SHP77 (cell line): ENCODE measurements at places on chromosomes 6 and 20.

DNA sequence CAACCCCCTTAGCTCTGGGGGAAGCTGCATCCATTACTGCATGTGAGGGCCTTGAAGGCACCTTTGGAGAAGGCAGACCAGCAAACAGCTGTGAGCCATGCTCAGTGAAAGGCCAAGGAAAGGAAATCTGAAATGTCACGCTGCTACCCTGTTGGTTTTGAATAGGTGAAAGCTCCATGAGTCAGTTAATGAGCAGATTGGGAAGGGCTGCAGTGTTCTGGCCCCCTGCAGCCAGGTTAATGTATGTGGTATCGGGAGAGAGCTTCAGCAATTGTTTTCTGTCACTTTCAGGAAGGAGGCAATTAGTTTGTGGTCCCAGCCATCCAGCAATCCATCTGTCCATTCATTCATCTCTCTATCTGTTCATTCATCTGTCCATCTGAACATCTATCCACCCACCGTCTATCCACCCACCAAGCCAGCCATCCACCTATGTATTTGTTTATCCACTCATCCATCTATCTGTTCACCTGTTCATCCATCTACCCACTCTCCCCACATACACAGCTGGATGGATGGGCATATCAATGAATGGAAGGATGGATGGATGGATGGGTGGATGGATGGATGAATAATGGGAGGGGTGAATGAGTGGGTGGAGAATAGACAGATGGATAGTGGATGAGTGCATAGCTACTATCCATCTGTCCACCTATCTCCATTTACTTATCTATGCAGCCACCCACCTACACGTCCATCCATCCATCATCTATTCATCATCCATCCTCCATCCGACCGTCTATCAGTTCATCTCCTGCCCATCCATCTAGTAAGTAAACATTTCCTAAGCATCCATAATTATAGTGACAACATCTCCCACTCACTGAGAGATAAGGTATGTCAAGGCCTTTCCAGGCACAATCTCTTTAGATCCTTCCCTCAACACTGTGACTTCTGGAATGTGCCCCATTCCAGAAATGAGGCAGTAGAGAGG is 16.0 kb downstream of the PCK1 start:
- DNase-seq: no peak

DNA sequence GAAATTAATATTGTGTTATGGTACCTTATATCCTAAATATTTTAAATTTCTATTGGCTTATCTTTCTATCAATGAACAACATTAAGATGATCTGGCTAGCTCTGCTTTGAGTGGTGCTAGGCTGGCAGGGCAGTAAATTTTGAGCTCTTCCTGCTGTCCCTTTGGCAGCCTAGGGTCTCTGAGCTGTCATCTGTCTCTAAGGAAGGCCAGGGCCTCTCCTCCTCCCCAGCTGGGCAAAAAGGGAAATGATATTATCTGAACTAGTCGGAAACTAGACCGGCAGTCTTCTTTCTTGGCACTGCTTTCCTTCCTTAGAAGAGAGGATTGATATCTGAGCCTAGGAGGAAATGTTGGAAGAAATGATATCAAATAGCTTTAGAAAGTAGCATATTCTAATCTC is 176.7 kb upstream of the BTBD3 start:
- no peak for DNase-seq

DNA sequence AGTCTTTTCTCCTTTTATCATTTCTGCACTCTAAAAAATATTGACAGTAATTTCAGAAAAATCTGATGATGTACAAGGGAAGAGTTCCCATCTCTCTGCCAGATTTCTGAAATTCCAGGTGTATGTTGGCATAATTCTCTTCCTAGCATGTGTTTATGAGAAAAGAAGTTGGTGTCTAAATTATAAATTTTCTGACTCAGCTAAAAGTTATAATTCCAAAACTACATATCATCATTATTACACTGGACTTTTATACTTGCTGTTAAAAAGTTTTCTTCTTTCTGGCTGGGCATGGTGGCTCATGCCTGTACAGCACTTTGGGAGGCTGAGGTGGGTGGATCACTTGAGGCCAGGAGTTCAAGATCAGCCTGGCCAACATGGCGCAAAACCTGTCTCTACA is 135.7 kb upstream of the SAMD5 start:
- no peak for DNase-seq

- DNase-seq: no peak
These were observed 72.2 kb upstream of the PTCHD4 start for GRCh38 chr6:48183178-48183577.

DNA sequence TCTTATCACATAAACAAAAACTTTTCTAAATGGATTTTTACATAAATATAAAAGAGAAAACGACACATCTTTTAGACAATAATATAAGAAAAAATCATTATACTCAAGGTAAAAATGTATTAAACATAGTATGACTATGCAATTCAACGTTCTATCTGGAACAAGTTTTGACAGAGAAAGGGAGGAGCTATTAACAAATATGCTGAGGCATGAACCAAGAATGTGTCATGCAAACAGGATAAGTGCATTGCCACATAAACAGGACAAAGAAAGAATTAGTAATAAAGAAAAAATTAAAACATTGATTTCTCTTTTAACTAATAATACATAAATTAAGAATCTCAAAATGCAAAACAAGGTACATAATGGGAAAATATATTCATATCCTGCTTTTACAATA is 1353.4 kb upstream of the GJE1 start:
- no peak for DNase-seq

GRCh38 chr20:51579137-51579536 is 36.6 kb upstream of the NFATC2 start:
- no peak for DNase-seq

DNA sequence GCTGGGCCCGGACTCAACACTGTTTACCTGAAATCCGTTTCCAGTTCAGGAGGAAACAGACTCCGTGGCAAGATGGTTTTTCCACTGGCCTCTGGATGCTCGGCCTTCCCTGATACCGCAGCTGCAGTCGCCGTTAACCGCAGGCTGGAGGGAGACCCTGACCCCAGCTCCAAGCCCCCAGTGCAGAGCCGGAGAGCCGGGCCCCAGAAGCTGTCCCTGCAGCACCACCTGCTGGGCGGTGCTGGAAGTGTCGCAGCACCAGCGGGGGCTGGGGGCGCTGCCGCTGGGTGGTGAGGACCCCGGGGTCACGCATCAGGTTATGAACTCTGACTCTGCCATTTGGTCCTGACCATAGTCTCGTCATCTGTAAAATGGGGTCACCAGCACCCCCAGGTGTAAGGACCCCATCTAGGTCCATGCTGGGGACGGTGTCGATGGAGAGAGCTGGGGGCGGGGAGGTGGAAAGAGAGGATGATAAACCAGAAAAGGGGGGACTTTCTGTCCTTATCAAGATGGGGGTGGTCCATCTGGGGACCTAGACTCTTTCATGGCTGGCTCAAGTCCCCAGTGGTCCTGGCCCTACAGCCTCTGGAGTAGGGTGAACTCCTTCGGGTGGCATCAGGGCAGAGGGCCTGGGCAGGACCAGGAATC is 20.8 kb upstream of the CHRNA4 start:
- DNase-seq: no peak

- no peak for DNase-seq
These were observed 77.3 kb downstream of the DACT2 start for GRCh38 chr6:168242111-168242939.

GRCh38 chr6:52053038-52053695 is 34.2 kb downstream of the PKHD1 start:
- DNase-seq: no peak

DNA sequence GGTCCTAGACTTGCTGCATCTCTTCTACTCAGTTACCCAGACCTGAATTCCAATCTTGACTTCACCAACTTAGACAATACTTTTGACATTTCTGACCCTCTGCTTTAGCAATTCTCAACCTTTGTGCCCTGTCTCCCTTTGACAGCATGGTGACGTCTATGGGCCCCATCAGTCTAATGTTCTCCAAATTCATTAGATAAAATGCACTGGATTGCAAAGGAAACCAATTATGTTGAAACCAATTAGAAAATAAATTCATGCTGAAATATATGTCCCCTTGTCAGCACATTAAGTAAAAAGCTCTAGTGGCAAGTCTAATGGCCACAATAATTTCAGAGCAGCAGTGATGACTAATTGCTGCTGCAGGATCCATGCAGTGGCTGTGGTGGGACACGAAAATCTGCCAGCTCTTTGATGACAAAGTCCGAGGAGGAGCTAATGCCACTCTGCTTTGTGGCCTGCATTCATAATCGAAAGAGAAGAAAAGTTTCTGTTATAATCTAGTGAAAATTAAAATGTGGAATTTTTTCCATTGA is 64.0 kb downstream of the BFSP1 start:
- DNase-seq: no peak

DNA sequence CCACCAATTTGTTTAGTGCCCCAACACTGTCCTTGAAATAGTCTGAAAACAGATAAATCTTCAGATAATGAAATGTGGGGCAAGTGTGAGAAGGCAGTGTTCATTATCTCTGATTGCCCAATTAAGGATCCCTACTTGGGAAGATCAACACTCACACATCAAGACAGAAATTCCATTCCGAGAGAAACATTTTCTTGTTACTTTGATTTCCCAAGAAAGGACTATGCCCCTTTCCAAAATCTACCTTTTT is 16.2 kb downstream of the HMGN4 start:
- DNase-seq: no peak

GRCh38 chr6:45192556-45192955 is 135.6 kb upstream of the RUNX2 start:
- no peak for DNase-seq

- no peak for DNase-seq
These were observed 193.2 kb upstream of the MYLIP start for GRCh38 chr6:15935661-15936060.

DNA sequence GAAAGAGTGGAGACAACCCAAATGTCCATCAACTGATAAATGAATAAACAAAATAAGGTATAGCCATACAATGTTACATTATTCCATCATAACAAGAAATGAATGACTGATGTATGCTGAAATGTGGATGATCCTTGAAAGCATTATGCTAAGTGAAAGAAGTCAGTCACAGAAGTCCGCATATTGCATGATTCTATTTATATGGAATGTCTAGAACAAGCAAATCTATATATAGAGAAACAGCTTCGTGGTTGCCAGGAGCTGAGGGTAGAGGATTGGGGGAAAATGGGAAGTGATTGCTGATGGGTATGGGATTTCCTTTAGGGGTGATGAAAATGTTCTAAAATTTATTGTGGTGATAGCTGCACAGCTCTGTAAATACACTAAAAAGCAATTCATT is 196.8 kb downstream of the ATXN1 start:
- no peak for DNase-seq

DNA sequence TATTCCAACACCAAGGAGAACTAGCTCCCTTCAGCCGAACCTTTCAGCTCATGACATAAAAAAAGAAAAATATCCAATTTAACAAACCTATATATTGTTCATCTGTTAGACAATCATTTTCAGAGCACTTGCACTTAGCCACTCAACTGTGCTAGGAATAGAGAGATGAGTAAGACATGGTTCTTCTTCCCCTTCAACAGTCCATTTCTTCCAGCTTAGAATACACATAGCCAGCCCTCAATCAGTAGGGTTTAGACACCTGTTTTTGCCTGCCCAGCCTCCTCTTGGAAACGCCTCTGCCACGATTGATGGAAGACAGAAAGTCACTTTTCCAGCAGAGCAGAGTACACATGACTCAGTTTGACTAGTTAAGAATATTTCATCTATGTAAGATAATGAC is 21.8 kb downstream of the ADNP start:
- DNase-seq: no peak

- no peak for DNase-seq
These were observed 56.1 kb downstream of the HDDC2 start for GRCh38 chr6:125245523-125246264.

- DNase-seq: no peak
These were observed 817 bp upstream of the TAP2 start for GRCh38 chr6:32839356-32839755.

GRCh38 chr6:13432526-13433184 is 54.7 kb downstream of the GFOD1 start:
- DNase-seq: no peak

GRCh38 chr6:35078896-35079295 is 62.2 kb downstream of the TCP11 start:
- no peak for DNase-seq

DNA sequence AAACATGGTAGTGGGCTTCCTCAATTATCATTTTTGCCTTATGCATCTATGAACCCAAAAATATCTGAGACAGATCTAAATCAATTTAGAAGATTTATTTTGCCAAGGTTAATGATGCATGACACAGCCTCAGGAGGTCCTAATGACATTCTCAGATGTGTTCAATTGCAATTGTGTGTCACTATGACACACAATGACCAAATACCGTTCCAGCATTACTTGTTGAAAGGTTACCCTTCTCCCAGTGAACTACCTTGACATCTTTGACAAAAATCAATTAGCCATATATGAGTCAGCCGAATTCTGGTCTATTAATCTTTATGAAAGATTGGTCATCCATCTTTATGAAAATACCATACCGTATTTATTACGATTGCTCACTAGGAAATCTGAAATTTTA is 592.5 kb upstream of the GJE1 start:
- DNase-seq: no peak

GRCh38 chr6:68372991-68373390 is 262.1 kb upstream of the ADGRB3 start:
- no peak for DNase-seq

DNA sequence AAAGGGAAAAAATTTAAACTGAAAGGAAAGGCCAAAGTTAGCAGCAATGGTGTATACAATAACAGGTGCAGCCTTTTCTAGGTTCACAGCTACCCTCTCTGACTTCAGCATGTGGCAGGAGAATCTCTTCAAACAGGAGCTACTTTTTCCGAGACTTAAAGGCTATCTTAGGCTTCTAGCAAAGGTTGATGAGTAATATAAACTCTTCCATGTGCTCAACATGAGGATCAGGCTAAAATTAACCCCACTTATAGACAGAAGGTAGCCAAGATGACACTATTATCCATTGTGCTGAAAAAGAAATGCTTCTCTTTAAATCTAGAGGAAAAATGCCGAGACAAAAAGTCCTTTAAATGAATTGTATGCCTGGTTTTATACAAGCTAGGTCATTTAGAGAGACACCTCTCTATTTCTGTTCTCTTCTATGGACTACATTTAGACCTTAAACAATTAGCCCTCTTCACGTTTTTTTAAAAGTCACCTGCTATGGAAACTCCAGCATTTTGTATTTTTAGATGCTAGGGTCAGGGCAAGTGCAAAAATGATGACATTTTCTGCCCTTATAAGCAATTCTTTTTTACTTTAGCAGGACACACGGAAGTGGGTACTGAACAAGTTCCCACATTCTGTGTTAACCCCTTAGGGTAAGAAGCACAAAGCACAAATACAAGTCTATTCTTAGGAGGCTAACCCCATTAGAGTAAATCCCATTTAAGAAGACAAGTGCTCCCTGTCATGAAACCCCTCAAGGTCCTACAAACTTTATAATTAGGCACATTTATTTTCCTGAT is 216.8 kb upstream of the CITED2 start:
- no peak for DNase-seq

GRCh38 chr20:2761885-2762284 is 38.5 kb downstream of the CPXM1 start:
- DNase-seq: no peak

GRCh38 chr6:44701038-44701636 is 313.6 kb downstream of the CDC5L start:
- DNase-seq: no peak
